Thymus (tissue), 14 donors: ENCODE measurements at places on chromosomes 7 and 10.

- DNase-seq, result no peak
Observed at GRCh38 chr10:112952282-112953173, 2.5 kb downstream of the TCF7L2 start.

GRCh38 chr7:137601642-137602041, 245.1 kb downstream of the DGKI start:
- no peak for DNase-seq

DNA sequence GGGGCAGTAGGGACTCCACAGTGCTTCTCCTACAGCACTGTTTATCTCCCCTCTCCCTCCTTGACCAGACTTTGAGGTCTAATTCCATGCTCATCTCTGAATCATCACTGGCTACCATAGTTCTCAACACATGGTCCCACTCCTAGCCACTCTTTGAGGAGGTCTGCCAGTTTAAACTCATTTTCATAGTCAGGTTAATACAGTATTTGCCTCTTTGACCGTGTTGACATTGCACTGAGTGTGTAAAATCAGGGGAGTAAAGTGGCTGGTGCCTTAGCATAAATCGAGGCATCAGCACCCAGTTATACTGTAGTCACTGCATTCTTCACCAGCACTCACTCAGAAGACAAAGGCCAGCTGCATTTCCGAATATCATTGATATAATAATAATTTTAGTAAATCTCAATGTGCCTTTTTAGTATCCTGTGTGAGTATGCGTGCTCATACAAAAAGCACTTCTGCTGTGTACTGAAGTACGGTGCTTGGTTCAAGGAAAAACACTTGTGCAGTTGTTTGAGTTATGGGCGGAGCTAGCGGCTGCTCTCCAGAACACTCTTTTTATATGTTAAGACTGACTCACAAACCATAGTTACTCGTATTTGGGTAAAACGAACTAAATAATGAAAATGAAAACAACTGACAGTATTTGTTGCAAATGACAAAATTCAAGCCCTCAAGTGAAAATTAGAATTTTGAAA, 89.7 kb downstream of the GALNT11 start:
- DNase-seq, result no peak

- DNase-seq, result no peak
Observed at GRCh38 chr10:114925587-114926586, 12.1 kb upstream of the TRUB1 start.

DNA sequence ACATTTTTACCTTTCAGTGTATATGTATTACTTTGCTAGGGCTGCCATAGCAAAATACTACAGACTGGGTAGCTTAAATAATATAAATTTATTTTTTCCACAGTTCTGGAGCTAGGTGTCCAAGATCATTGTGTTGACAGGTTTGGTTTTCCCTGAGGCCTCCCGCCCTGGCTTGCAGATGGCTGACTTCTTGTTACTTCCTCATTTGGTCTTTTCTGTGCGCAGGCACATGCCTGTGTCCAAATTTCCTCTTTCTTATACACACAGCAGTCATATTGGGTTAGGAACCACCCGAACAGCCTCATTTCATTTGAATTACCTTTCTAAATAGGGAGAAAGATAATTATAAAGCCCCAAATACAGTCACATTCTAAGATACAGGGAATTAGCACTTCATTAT, 521.6 kb upstream of the SORCS1 start:
- DNase-seq, result no peak
